ENCODE measurements at places on chromosomes 12 and 14. TPM values are rescaled to one million over a fixed set of nuclear protein-coding genes. Genes with fewer than 3 reads are reported as not detected.

DNA sequence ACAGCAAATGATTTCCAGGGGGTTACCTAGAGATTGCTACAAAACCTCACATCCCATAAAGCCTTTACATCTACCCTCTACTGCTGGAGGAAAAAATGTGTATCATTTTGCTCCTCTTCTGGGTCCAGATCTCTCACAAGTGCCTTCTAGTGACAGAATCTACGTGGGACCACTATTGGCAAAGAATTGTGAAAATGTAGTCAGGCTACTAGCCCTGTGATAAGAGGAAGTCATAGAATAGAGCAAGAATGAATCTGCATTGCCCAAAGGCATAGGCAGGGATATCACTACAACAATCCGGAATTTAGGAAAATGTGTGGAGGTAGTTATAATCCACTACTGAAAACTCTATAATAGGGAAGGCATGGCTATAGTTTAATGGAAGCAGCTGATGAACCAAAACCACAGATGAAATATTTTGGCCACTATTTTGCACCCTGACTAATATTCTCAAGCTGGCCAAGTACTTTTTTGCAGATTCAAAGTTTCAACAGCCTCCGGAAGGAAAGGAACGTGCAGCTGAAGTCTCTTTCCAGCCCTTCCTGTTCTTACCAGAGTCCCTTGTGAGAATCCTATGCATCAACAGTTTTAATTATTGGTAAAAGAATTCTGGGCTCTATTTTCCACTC lies 176.8 kb downstream of the PHLDA1 start:
- H3K27me3 ChIP-seq: peaks cover 32% of the 10 kb centered on the region
- no peak for DNase-seq
- H3K4me3 ChIP-seq: no peak overlapping the region
- no peaks in the 10 kb centered on the region for H3K36me3 ChIP-seq
- H3K4me1 ChIP-seq: no peaks in the 10 kb centered on the region
- H3K27ac ChIP-seq: no peak overlapping the region

DNA sequence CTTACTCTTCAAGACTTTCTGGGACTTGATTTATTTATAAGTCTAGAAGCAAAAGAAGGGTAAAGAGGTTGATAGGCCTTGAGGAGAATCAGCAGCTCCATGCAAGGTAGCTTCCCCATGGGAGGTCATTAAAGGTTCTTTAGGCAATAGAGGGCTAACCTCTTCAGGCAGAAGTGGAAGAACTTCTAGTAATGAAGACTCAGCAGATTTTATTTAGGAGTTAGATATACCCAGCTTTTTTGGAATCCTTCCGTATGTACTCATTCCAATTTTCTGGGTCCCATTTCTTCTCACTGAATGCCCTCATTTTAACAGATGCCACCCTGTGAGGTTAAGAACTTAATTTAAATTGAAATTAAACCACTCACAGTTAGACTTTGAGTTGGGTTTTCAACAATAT lies 565.6 kb downstream of the LRFN5 start:
- no peak overlapping the region for H3K27ac ChIP-seq

DNA sequence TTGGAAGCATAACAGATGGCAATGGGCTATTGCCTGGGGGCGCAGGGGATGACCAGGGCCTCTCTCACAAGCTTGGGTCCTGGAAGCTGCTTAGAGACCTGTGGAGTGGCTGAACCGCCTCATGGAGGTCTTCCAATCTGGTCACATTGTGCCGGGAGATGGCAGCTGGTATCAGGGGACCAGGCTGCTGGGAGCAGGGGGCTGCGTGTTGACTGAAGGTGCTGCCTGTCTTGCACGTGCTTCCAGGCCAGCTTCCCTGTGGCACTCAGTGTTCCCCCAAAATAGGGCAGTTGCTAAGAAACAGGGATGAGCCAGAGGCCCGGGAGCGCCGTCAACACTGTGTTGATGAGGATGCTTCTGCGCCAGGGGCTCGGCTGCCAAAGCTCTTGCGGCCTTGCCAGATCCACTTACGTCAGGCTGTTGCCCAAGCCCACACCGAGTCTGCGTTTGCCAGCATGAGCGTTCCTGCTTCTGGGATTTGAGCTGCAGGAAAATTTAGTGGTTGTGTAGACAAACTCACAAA lies 39.8 kb downstream of the ELK3 start:
- no peak for DNase-seq
- no peak overlapping the region for H3K27ac ChIP-seq
- peaks cover 36% of the 10 kb centered on the region for H3K36me3 ChIP-seq
- no peaks in the 10 kb centered on the region for H3K27me3 ChIP-seq
- H3K4me3 ChIP-seq: no peak overlapping the region
- H3K4me1 ChIP-seq: peaks cover 38% of the 10 kb centered on the region

- no peaks in the 10 kb centered on the region for H3K4me1 ChIP-seq
- DNase-seq: no peak
- H3K27ac ChIP-seq: no peak overlapping the region
- H3K36me3 ChIP-seq: no peaks in the 10 kb centered on the region
Observed at GRCh38 chr14:99550387-99550992, 53.5 kb downstream of the CCDC85C start.

- DNase-seq: peak; percentile 74
- H3K27ac ChIP-seq: peak overlapping the region; percentile 97
- H3K4me3 ChIP-seq: peak overlapping the region; percentile 93
Observed at GRCh38 chr12:118064608-118065007, 3.6 kb upstream of the WSB2 start.

DNA sequence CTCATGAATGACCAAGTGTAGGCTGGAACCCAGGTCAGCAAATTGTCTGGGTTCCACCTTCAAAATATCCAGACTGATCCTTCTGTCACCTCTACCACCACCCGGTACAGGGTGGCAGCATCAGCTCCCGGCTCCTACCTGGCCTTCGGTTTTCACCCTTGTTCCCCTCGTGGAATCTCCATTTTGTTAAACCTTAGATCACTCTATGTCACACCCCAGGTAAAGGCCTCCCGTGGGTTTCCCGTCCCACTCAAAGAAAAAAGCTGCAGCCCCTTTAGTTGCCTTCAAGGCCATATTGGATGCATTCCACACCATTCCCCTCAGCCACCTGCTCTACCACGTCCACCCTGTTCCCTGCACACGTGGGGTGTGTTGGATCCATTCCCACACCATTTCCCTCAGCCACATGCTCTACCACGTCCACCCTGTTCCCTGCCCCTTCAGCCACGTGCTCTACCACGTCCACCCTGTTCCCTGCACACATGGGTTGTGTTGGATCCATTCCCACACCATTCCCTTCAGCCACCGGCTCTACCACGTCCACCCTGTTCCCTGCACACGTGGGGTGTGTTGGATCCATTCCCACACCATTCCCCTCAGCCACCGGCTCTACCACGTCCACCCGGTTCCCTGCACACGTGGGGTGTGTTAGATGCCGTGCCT lies 23.8 kb downstream of the SLC6A13 start:
- H3K4me1 ChIP-seq: no peaks in the 10 kb centered on the region
- H3K27ac ChIP-seq: no peak overlapping the region
- DNase-seq: no peak
- no peaks in the 10 kb centered on the region for H3K27me3 ChIP-seq
- H3K36me3 ChIP-seq: no peaks in the 10 kb centered on the region

DNA sequence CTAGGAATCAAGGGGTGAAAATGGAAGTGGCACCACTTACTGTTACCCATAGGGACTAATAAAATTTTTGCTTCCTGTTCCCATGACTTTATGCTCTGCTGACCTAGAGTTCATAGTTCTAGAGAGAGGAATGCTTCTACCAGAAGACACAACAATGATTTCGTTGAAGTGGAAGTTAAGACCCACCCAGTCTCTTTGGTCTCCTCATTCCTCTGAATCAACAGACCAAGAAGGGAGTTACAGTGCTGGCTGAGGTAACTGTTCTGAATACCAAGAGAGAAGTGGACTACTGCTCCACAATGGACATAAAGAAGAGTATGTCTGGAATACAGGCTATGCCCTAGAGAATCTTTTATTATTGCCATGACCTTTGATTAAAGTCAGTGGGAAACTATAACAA lies 23.5 kb upstream of the DYRK2 start:
- no peaks in the 10 kb centered on the region for H3K27me3 ChIP-seq
- H3K4me3 ChIP-seq: no peak overlapping the region
- no peak overlapping the region for H3K27ac ChIP-seq
- H3K36me3 ChIP-seq: peaks cover 8% of the 10 kb centered on the region
- DNase-seq: no peak
- peaks cover 10% of the 10 kb centered on the region for H3K4me1 ChIP-seq

DNA sequence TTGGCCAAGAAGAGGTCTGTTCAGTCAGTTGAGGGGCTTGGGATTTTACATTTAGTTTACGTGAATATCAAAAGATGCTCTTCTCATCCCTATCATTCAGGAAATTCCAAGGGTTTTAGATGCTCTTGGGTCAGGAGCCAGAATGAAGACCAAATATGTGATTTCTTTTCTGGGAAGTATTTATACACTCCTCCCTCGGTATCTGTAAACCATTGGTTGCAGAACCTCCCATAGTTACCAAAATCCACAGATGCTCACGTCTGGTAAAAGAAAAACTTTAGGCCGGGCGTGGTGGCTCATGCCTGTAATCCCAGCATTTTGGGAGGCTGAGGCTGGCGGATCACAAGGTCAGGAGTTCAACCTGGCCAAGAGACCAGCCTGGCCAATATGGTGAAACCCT lies 75.9 kb downstream of the TNFAIP2 start:
- no peak overlapping the region for H3K4me3 ChIP-seq
- H3K36me3 ChIP-seq: no peaks in the 10 kb centered on the region
- peaks cover 7% of the 10 kb centered on the region for H3K27me3 ChIP-seq
- no peak for DNase-seq

DNA sequence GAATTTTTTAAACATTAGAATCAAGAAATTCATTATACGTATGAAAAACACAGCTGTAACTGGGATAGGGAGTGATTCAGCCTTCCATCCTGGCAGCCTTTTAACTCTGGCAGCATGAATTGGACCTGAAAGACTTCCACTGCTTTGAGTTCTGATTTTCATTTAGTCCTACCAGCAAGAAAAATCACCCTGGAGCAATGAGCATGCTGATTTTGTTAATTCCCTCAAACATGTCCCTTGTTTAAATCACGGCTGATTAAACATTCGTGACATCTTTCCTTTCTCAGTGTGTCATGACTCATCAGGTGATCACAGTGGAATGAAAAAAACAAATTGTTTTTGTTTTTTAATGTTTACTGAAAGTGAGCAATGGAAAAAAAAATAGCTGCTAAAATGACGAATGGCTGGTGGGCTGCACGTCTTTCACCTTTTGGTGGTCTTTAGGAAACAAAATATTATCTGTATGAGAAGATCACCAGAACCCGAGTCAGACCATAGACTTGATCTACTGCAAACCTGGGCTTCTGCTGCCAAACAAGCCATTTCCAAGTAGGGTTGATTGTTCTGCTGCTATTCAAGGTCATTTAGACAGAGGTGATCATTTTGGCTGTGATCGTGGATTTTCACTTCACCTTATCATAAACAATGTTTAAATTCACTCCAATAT lies 67.0 kb upstream of the CAND1 start:
- H3K4me3 ChIP-seq: no peak overlapping the region
- H3K4me1 ChIP-seq: peaks cover 2% of the 10 kb centered on the region
- peak; percentile 26 for DNase-seq
- no peak overlapping the region for H3K27ac ChIP-seq

DNA sequence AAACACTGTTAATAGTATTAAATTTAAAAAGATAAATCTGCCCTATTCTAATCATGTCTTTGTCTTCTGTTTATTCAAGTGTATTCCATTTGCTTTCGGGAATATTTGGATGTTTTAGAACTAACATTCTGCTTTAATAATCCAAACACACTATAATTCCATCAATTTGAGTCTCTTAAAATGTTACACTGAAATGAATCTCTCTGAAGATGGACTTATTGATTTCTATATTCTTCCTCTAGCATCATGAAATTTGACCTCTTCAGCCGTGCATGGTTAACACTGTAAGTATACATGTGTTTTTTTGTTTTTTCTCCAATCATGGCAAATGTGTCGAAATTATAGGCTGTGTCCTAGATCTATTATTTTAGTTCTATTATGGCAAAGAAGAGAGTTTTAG lies 339.2 kb downstream of the ACSS3 start:
- no peaks in the 10 kb centered on the region for H3K27me3 ChIP-seq
- H3K4me1 ChIP-seq: no peaks in the 10 kb centered on the region
- no peak for DNase-seq
- H3K27ac ChIP-seq: no peak overlapping the region

DNA sequence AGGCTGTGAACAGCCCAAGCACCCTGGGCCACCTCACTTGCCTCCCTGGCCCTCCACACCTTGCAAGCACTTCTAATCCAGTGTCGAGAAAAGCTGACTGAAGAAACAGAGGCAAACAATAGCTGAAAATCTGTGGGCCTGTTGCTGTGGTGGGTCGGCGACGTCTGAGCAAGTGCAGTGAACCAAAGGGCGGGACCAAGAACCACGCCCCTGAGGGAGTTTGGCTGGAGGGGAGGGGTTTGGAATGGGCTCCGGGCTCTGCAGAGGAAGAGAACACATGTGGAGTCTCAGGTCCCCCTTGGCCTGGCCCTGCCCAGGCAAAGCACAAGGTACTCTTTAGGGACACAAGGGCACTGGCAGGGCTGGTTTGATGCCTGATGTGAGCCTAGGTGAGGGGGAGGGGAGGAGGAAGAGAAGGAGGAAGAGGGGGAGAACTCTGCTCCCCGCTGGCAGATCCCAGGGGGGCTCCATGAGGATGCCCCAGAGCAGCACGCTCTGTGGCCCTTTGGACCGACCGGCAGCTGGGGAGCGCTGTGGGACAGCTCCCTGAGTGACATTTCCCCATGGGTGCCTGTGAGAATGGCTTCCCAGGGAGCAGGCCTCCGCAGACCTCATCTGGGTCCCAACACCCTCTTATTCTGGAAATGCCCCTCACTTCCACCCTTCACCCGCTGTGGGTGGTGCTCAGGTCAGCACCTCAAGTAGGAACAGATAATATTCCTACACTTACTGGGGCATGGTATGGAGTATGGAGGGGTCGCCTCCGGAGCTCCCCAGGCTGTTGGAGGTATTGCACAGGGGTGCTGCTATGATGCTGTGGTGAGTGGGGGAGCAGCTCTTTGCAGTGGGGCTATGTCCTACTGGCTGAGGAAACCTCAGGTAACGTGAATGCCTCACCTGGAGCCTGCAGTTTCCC lies 85.5 kb downstream of the CPSF2 start:
- H3K4me3 ChIP-seq: no peak overlapping the region
- H3K27ac ChIP-seq: no peak overlapping the region
- no peaks in the 10 kb centered on the region for H3K36me3 ChIP-seq
- H3K4me1 ChIP-seq: no peaks in the 10 kb centered on the region
- peaks cover 7% of the 10 kb centered on the region for H3K27me3 ChIP-seq

GRCh38 chr12:96617178-96617577 lies 127.8 kb downstream of the CFAP54 start:
- no peaks in the 10 kb centered on the region for H3K4me1 ChIP-seq
- no peak overlapping the region for H3K27ac ChIP-seq
- DNase-seq: no peak
- H3K27me3 ChIP-seq: peaks cover 1% of the 10 kb centered on the region
- no peaks in the 10 kb centered on the region for H3K36me3 ChIP-seq

- H3K4me3 ChIP-seq: no peak overlapping the region
- no peak overlapping the region for H3K27ac ChIP-seq
- peaks cover 11% of the 10 kb centered on the region for H3K36me3 ChIP-seq
- peak; percentile 72 for DNase-seq
- H3K4me1 ChIP-seq: peaks cover 12% of the 10 kb centered on the region
Observed at GRCh38 chr12:51171884-51172514, 936 bp downstream of the TFCP2 start.

GRCh38 chr12:30909349-30910037 lies 17.1 kb upstream of the TSPAN11 start:
- H3K36me3 ChIP-seq: no peaks in the 10 kb centered on the region
- no peaks in the 10 kb centered on the region for H3K4me1 ChIP-seq
- DNase-seq: no peak
- peaks cover 2% of the 10 kb centered on the region for H3K27me3 ChIP-seq
- H3K27ac ChIP-seq: no peak overlapping the region

The SERPINA3 gene
- total RNA-seq: not detected

The GLS2 gene
- 2.4 TPM for total RNA-seq

The RNFT2 gene
- total RNA-seq: 10.1 TPM

The FOXG1 gene
- total RNA-seq: not detected

The EP400 gene
- total RNA-seq: 66.5 TPM

The CCDC175 gene
- not detected for total RNA-seq

The SETD1B gene
- 29.2 TPM for total RNA-seq

Data from activated CD4-positive, alpha-beta T cell treated with anti-CD3 and anti-CD28 coated beads, Interleukin-2, amount 10 ng/mL, durations not matched to agents 24 days and 14 days (primary cell).